ENCODE measurements at places on chromosomes 1 and 21.

DNA sequence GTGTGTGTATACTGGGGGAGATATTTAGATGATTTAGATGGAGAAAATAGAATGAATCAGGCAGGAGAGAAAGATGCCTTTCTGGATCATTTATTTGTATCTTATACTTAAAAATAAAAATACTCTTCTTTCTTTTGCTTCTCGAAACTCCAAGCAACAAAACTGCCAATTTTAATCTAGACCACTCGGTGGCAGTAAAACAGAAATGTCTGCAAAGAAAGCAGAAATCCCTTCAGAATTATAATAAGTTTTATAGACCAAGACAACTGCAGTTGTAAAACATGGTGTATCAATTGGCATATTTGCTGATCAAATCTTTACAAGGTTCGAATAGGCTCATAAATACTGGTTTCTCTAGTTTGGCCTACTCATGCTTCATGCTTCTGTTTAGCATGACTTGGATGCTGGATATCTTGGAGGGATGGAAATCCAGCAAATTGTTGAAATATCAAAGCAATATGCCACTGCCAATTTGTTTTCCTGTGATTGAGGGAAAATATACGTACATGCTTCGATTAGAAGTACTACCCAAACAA, 15.1 kb upstream of the C1orf87 start:
- no peak for DNase-seq

GRCh38 chr1:56540467-56540866, 38.9 kb downstream of the PLPP3 start:
- no peak for DNase-seq

DNA sequence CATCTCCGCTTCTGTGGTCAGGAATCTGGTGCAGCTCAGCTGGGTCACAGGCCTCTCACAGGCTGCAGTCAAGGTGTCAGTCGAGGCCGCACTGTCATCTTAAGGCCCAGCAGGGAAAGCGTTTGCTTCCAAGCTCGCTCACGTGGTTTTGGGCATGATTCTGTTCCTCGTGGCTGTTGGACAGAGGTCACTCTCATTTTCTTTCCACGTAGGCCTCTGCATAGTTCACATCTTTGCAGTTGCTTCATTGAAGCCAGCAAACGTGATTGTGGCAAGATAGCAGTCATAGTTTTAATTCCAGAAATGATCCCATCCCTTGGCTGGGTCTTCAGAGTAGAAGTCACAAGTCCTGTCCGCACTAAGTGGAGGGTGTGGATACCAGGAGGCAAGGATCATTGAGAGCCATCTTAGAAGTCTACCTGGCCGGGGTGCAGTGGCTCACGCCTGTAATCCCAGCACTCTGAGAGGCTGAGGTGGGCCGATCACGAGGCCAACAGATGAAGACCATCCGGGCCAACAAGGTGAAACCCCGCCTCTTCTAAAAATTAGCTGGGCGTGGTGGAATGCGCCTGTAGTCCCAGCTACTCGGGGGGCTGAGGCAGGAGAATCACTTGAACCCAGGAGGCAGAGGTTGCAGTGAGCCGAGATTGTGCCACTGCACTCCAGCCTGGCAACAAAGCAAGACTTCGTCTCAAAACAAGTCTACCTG, 24.5 kb downstream of the NECAP2 start:
- DNase-seq: no peak

DNA sequence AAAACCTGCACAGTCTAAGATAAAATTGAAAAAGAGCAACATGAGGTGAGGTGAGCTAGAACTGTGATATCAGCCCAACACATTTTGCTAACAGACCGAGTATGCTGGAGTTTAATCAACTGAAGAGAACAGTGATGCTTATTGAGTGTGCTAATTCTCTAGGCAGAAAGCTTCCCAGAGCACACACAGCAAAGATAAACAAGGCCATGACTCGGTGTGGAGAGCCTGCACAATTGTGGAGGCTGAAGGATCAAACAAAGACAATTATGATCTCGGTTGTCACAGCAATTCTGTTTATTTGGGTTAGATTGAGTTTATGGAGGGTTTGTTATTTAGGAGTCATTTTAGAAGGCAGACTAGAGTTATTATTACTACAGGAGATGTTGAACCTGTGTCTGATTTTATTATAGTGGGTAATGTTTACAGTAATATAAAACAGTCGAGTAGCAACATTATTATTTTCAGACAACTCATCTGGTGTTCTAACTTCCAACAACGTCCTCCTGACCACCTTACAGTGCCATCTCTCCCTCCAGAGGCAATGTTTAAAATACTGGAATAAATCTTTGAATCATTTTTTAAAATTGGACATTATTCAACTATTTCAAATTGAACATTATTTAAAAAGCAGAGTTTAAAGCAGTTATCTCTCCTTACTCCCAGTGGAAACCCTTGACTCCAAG, 40.2 kb downstream of the DPT start:
- no peak for DNase-seq

- DNase-seq: no peak
Observed at GRCh38 chr1:63321066-63321784, 1.1 kb upstream of the FOXD3 start.

- DNase-seq: no peak
Observed at GRCh38 chr1:173050865-173051264, at the start of gene TNFSF18. Gene TNFSF18, minus strand, starts transcription at chr1:173050941. Its CDS starts 45 bp downstream, at chr1:173050896.

DNA sequence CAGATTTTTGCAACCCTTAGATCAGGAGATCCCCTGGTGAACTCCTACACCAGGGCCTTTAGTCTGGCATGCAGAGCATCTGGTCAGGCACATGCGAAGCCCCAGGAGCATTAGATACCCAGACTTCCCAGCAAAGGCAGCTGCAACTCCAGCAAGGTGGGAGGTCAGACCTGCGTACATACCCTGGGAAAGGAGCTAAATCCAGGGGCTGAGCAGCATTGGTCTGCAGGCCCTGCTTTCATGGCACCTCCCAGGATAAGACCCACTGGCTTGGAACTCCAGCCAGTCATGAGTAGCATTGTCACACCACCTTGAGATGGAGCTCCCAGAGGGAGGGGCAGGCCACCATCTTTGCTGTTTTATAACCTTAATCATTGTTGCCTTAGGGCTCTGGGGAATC, 92.3 kb downstream of the KCNT2 start:
- DNase-seq: no peak

GRCh38 chr1:242086706-242087105, 87.8 kb upstream of the MAP1LC3C start:
- no peak for DNase-seq

DNA sequence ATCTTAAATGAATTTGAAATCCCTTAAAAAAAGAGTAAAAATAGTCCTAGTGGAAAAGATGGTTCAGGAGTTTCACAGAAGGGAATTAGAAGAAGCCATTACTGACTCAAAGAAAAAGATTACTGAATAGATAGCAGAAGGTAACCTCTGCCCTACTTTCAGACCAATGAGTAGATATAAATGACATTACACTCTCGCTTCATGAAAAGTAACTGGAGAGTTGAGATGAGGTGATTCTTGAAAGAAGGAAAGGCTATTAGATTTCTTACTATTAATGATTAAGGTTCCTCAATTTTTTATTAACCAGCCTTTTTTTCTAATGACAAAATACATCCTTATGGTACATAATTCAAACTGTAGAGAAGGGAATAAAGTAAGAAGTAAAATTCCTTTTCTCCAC, 28.3 kb downstream of the CCN1 start:
- DNase-seq: no peak

GRCh38 chr1:30868833-30869435, 39.6 kb downstream of the SDC3 start:
- DNase-seq: no peak

GRCh38 chr1:58839147-58839795, 55.4 kb upstream of the JUN start:
- no peak for DNase-seq

GRCh38 chr1:14741532-14741931, 143.0 kb downstream of the KAZN start:
- DNase-seq: no peak

- DNase-seq: peak; percentile 18
Observed at GRCh38 chr1:8358241-8358896, 40.5 kb downstream of the SLC45A1 start.

DNA sequence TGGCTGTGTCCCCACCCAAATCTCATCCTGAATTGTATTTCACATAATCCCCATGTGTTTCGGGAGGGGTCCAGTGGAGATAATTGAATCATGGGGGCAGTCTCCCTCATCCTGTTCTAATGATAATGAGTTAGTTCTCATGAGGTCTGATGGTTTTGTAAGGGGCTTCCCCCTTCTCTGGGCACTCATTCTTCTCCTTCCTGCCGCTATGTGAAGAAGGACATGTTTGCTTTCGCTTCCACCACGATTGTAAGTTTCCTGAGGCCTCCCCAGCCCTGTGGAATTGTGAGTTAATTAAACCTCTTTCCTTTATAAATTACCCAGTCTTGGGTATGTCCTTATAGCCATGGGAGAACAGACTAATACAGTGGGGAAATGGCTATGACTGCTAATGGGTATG, 72.7 kb upstream of the ZNF648 start:
- DNase-seq: no peak

DNA sequence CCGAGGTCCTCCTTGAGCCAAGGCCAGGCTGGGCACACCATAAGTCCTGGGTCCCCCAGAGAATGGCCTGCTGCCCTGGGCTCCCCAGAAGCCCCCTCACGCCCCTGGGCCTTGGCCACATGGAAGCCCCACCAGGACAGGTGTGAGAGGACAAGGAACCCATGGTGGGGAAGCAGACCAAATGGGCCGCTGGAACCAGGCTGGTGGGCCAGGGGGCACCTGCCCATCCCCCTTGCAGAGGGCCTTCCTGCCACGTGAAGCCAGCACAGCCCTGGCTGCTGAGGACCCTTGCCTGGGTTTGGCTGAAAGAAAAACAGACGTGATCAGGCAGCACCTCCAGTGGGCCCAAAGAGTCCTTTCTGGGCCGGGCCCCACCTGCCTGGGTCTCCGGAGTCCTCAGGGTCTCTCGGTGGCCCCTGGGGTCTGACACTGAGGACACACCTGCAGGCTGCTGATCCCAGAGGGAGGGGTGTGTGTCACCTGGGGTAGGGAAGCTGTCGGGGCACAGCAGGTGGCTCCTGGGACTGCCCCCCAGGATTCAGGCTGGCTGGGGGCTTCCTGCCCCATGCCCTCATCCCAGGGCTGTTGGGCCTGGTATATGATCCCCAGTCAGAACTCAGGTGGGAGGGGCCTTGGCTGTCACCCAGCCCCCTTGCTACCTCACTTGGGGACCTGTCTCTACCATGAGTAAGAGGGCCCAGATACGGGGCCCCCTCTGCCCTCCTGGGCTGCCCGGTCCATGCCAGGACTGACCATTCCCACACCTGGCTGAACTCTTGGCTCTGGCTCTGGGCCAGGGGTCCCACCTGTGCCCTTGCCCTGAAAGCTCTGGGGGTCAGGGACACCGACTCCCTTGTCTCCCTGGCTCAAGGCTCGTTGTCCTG, 3.3 kb upstream of the SMYD3 start:
- no peak for DNase-seq

- no peak for DNase-seq
Observed at GRCh38 chr1:163970151-163970550, 588.8 kb upstream of the PBX1 start.

DNA sequence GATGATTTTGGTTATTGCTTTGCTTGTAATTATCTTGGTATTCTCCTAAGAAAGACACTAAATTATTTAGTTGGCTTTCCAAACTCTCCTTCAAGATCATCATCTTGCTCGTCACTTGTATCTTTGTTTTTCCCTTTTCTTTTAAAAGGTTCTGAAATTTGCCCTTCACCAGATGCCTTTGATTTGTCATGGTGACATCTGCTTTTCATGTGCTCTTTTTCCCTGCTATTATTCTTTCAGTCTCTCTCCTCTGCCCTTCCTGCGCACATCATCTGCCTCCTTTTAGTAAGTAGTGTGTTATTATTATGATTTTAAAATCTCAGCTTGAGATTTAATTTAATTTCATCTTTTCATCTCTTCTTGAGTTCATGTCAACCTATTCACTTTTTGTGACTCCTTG, 92.1 kb downstream of the BACH1 start:
- no peak for DNase-seq

DNA sequence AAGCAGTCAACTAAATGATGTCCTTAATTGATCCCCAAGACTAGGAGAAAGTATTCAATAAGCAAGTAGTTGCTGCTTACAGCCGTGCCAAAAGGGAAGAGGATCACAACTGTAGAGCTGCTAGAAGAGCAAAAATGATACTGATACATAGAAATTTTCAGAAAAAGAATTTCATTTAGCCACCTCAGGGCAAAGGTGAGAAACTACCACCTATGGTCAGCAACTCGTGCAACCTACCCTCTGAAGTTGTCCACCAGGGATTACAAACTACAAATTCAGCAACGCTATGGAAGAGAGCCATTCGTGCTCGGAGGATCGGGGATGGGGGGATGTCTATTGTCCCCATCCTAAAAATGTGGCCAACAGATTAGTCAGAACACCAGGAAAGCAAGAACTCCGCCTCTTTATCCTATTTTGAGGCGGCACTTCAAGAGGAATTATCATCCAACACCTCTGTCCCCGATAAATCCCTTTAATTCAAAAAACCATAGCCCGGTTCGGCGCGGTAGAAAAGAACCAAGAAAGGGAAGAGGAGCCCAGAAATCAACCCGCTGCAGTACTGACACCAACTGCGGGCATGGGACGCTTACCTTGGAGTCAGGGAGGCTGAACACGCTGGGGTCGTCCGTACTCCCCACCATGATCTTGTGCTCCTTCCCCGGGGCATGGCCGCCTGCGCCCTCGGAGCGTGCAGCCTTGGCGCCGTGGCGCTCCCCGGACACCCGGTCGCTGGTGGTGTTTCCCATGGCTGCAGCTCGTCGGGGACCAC, 687 bp downstream of the PRKAB2 start:
- DNase-seq: no peak

- DNase-seq: no peak
Observed at GRCh38 chr1:89911191-89911991, 83.5 kb upstream of the ZNF326 start.

DNA sequence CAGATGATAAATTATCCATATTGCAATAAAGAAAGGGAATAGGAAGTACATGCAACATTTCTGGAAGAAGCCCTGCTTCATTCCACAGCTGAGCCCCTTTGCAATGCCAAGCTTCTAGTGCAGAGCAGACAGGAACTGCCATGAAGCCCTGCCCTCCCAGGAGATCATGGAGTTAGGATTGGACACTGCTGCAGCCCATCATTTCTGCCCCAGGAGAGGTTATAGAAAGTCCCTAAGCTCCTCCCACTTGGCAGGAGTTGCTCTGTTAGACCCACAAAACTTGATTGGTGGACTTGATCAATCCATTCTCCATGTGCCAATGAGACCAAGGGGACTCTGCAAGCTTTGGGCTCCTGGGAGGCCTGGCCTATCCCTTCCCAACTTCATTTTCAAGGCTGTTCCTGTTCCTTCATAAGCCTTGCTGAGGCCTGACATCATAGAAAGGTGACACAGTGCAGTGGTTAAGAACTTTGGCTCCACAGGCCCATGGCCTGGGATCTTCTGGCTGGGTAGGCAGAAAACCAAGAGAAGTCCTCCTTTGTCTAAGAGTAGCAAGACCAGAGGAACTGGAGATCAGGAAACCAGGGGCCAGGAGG, 1.3 kb upstream of the LAPTM5 start:
- no peak for DNase-seq

DNA sequence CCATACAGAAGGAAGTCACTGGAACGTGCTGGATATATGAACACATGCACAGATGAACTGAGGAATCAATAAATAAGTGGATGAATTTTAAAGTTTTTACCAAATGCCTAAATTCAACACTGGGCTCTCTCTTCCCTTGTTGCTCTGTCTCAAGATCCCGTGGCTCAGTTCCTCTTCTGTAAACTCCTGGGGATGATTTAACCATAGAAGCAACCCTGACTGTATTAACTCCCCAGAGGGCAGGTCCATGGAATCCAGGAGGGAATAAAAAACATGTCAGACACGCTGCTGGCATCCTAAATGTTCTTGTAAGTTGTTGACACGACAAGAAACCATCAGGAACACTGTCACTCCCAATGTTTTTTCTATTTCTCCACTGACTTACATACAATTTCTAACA, 45.3 kb upstream of the GPR157 start:
- no peak for DNase-seq
